ENCODE measurements at places on chromosomes 1 and 21. TPM values are rescaled to one million over a fixed set of nuclear protein-coding genes. Genes with fewer than 3 reads are reported as not detected.
A peak's percentile ranks its signal among the peaks of the same experiment; 100 is the strongest.

GRCh38 chr1:231091831-231092301, 51.8 kb upstream of the FAM89A start:
- peaks cover 2% of the 10 kb centered on the region for H3K36me3 ChIP-seq
- no peak overlapping the region for H3K27ac ChIP-seq
- H3K4me3 ChIP-seq = no peak overlapping the region
- peak; percentile 11 for DNase-seq
- H3K4me1 ChIP-seq = no peaks in the 10 kb centered on the region

GRCh38 chr1:226405411-226405988, 2.4 kb downstream of the PARP1 start:
- peaks cover 50% of the 10 kb centered on the region for H3K4me1 ChIP-seq
- DNase-seq = no peak

DNA sequence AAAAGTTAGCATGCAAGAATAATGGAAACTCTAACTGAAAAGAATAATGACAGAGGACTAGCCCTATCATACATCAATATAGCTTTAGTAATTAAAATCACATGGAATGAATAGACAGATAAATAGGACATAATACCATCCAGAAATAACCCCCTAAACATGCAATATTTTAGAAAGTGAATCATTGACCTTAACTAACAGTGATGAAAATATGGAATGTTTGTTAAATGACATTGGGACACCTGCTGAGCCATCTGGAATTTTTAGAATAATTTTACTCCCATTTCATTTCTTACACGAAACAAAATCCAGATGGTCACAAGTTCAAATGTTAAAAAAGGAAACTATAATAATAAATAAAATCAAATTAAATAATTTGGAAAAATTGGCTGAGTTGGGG, 53.1 kb upstream of the FMO3 start:
- peaks cover 4% of the 10 kb centered on the region for H3K27me3 ChIP-seq
- no peak overlapping the region for H3K27ac ChIP-seq
- H3K4me3 ChIP-seq = no peak overlapping the region
- H3K36me3 ChIP-seq = no peaks in the 10 kb centered on the region
- DNase-seq = no peak
- H3K4me1 ChIP-seq = no peaks in the 10 kb centered on the region

DNA sequence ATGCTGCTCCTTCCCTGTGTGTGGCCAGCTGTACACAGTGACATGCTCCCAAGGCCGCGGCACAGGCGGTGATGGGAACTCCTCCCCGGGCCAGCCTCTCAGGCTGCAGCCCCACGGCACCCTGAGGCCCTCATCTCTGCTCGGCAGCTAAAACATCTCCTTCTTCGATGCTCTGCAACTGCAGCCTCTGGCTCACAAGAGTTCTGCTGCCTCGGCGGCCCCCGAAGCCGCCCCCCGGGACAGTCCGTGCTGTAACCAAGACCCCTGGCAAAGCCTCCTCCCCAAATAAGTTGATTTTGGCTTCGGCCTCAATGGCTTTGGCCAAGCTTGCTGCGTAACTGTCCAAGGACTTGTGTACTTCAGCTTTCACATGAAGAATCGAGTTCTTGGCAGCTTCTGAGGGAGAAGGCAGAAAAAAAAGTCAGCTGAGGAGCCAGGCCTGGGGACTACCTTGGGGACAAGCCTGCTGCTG, 51.3 kb downstream of the GPR161 start:
- peaks cover 9% of the 10 kb centered on the region for H3K27me3 ChIP-seq
- DNase-seq = no peak
- H3K27ac ChIP-seq = no peak overlapping the region
- H3K4me3 ChIP-seq = no peak overlapping the region
- H3K4me1 ChIP-seq = peaks cover 2% of the 10 kb centered on the region

GRCh38 chr21:38086580-38086979, 170.2 kb upstream of the KCNJ15 start:
- no peaks in the 10 kb centered on the region for H3K27me3 ChIP-seq
- no peak for DNase-seq
- H3K4me1 ChIP-seq = no peaks in the 10 kb centered on the region
- H3K27ac ChIP-seq = no peak overlapping the region
- no peak overlapping the region for H3K4me3 ChIP-seq
- H3K36me3 ChIP-seq = no peaks in the 10 kb centered on the region

Gene TTLL10
- total RNA-seq = 2.5 TPM

GRCh38 chr1:59132295-59132694, 164.6 kb upstream of the FGGY start:
- H3K4me1 ChIP-seq = no peaks in the 10 kb centered on the region
- DNase-seq = no peak
- H3K27ac ChIP-seq = no peak overlapping the region
- H3K27me3 ChIP-seq = peaks cover 22% of the 10 kb centered on the region
- no peak overlapping the region for H3K4me3 ChIP-seq
